Activated CD4-positive, alpha-beta T cell treated with anti-CD3 and anti-CD28 coated beads, Interleukin-2, amount 50 U/mL, for 1 hour (primary cell): ENCODE measurements at places on chromosomes 6 and 20.
A peak's percentile ranks its signal among the peaks of the same experiment; 100 is the strongest.

GRCh38 chr6:44074439-44074812, 52.8 kb downstream of the MRPL14 start:
- peak; percentile 57 for DNase-seq

DNA sequence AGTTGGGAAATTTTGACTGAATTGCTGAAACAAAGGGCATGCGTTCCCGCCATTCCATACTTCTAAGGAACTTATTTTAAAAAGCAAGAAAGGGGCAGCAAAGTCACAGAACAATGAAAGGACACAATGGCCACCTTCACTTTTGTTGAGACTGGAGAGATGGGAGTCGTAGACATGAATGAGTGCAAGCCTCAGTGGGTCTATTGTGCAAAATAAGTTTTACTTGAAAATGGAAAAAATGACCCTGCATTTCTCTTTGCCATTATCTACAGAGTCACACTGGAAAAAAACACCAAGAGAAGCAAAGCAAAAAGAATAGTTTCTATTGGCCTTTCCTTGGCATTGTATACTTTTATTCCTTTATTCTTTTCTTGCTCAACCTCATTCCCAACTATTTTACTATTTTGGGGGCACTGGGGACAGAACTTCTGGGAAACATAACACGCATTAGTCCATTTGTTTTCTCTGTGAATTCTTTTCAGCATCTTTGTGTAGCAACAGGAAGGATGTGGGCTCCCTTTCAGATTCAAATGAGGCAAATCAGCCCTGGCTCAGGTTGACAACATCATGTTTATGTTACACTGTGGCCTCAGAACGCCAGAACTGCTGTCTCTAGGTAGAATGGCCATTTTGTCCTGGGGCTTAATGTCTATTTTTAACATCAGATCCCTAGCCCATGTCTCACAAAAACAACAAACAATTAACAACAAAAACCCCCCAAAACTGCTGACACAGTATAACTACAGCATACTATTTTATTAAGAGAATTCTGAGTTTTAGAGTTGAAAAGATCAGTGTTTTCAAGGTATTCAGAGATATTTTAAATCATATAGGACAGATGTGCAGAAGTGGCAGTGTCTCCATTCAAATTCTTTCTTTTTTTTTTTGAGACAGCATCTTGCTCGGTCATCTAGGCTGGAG, 122.2 kb downstream of the FYN start:
- peak; percentile 51 for DNase-seq

DNA sequence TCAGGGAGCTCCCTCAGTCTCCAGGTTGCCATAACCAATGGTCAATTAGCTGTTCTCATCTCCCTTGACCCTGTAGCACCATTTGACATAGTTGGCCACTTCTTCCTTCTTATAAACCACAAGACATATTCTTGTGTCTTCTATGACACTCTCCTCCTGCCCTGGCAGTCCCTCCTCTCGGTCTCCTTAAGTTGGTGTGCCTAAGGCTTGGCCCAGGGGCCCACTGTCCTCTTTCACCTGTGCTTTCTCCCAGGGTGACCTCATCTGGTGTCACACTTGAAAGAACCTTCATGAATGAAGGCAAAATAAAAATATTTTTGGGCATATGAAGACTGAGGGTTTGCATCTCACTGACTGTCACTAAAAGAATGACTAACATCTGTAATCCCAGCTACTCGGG, 9.7 kb upstream of the ADGRF5 start:
- DNase-seq: no peak

DNA sequence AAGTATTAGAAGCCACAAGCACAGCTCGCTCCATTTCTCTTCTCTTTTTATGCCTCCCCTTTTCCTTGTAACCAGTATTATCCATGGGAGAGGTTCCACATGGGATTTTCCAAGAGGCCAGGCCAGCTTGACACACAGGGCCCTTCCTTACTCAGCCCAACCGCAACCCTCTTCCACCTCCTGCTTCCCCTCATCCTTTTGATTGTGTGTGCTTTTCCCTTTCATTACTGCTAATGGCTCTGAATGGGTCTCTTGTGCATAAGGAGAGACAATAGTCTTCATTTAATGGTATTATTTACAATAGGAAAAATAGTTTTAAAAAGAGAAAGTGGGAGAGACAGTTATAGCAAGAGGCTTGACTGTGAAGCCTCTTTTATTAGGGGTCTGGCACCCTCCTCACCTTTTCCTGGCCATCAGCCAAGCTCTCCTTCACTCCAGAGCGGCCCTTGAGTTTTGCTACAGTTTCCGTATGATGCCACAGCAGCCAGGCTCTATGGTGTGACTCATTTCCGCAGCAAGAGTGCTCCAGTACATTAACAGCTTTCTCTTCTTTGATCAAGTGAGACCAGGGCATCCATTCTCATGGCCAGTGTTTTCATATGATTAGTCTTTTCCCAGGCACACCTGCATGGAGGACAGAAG, 579.5 kb downstream of the TFAP2B start:
- no peak for DNase-seq

DNA sequence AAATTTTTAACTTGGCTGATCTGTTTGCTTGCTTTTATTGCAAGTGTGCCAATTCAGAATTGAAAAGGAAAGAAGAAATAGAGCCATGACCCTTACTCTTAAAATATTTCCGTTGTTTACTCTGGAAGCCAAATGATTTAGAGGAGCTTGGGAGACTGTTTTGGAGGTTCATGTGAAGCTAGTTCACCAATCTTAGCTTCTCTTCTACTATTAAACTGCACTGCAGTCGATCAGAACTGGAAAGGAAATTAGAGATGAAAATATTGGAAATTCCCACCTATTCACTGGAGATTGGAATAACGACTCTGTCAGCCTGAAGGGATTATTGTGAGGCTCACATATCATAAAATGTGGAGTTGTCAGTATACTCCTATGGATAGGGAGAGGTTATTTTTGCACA, 81.8 kb downstream of the MLIP start:
- no peak for DNase-seq

GRCh38 chr6:159255434-159255951, 86.3 kb downstream of the FNDC1 start:
- DNase-seq: no peak

GRCh38 chr6:149503276-149503675, 18.5 kb upstream of the ZC3H12D start:
- no peak for DNase-seq

GRCh38 chr20:60056407-60057122, 98.3 kb downstream of the CDH26 start:
- no peak for DNase-seq

DNA sequence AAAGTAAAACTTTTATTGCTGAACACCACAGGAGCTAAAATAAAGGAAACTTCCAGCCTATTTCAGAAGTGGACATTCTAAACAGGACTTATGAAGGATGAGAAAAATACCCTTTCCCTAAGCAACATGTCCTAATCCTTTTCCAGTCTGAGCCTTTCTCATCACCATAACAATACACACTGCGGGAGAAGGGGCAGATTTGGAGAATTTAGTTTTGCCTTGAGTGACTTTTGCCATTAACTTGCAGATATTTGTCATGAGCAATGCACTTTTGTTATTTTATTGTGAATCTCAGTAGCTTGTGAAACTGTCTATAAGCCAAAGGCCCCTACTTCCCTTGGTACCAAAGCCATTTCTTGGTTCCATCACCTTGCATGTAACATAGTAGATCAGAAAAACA, 53.0 kb upstream of the OLIG3 start:
- DNase-seq: no peak

DNA sequence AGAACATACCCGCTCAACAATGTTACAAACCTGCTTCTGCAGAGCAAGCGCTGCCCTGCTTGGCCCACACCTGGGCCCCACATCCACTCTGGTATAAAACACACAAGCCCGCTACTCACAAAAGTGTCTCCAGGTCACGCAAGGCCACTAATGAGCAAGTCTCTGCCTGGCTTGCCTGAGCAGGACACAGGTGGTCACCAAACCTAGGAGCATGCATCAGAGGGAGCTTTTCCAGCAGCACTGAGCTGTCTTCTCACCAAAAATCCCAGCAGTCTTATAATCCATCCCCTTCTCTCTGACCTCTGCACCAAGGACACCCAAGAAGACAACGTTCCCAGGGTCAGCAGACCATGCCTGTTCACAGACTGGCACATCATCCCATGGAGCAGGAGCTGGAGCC, 100.8 kb downstream of the DLL1 start:
- no peak for DNase-seq

DNA sequence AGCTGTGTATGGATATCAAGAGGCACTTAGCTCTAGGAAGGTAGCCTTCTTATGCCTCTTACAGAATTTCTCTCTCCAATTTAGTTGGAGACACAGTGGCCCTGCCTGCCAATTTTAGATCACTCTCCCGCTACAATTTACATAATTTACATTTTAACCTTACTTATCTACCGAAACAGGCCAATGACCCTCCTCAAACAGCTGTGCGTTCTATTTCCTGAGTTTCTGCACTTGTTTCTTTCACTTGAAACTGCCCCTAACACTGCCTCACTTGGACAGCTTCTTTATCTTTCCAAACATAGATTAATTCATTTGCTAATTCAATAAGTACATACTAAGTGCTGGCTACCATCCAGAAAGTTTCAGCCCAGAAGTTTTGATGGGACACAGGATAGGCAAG, 52.9 kb upstream of the HDDC2 start:
- no peak for DNase-seq

- no peak for DNase-seq
Observed at GRCh38 chr6:100103931-100104330, 109.9 kb upstream of the MCHR2 start.

DNA sequence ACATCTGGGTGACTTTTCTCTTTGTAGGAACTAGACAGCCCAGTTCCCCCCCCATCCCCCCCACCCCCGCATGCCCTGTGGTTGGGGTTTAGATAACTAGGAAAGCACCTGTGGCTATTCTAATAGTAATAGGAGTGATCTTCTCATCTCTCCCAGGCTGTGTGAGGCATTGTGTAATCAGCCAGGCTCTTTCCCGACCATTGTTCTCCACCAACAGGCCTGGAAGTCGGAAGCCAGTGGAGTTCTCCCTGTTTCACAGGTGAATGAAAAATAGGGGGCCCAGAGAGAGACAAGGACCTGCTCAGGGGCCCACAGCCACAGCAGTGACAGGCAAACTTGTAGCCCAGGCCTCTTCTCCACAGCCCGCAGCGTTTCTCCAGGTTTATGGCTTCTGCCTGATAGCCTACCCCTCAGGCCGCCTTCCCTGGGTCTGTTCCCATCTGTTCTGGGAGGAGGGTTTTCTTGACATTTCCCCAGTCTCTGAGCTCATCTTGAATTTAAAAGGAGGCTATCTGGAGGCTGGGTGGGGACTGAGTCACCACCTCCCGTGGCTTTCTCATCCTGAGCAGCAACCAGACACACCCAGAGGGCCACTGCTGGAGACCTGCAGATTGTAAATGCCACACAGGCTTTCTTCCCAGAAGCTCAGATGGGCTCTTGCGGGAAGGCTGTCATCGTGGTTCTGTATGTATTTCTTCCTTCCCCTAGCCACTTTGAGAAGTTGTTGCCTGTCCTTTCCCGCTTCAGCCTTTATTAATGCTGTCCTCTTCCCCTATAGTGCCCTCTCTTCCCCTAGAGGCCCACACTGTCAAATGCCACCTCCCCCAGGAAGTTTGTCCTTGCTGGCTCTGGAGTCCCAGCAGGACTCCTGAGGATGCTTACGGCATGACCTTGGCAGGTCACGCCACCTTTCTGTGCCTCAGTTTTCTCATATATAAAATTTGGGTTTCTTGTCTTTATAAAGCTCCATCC, 75.9 kb upstream of the MYL9 start:
- peak; percentile 36 for DNase-seq

DNA sequence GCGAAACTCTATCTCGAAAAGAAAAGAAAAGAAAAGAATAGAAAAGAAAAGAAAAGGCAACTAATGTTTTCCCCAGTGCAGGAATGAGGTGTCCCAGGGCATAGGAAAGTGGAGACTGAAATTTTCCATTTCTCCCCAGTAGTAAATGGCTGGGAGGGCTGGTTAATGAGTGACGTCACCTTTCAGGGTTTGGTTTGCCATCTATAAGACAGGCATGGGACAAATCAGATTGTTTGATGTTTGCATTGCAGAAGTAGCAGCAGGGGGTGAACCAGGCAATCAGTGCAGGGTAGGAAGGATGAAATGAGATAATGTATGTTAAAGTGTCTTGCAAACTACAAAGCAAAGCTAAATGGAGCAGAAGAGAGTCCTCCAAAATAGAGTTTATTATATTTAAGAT, 533.4 kb downstream of the PKHD1 start:
- DNase-seq: no peak

DNA sequence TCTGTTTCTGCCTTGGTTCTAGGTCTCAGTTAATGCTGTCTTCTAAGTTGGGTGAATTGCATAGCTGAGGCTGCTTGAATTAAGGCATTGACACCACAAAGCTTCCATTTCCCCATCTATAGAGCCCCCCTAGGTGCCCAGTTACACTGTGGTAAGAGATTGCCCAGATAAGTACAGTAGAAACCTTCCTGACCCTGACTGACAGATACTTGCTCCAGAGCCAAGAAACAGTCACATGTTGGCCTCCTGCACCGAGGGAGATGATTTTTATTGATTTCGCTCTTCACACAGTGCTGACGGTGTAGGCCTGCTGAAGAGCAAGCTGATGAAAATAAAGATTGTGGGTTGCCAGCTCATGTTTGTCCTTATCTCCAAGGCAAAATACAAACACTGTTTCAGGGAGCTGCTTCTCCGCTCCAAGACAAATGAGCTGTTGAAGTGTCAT, 67.9 kb downstream of the TRMT11 start:
- DNase-seq: no peak

GRCh38 chr6:129133770-129134192, 250.8 kb downstream of the LAMA2 start:
- no peak for DNase-seq

DNA sequence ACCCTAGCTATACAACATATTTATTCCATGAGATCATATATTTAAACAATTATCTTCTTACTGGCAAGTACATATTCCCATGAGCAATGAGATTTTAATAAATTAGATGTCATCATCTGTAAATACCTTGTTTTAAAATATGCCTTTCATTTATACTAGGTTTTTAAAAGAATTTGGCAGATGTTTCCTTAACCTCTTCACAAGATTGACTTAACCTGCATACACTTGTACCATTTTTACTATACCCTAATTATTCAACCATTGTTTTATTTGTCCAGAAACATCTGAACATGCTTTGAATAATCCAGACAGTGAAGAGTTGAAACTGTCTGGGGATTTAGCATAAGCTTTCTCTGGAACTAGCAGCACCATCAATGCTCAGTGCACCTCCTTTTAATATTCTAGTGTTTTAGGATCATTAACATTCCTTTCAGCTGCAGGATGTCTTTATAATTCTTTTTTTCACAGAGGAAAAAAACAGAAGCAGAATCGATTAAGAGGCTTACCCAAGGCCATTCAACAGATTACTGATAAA, 188.0 kb upstream of the TENT5A start:
- DNase-seq: no peak

- no peak for DNase-seq
Observed at GRCh38 chr20:40941133-40941610, 87.5 kb upstream of the TOP1 start.
